Mesendoderm (in vitro differentiated cells): ENCODE measurements at places on chromosomes 12 and 14.

DNA sequence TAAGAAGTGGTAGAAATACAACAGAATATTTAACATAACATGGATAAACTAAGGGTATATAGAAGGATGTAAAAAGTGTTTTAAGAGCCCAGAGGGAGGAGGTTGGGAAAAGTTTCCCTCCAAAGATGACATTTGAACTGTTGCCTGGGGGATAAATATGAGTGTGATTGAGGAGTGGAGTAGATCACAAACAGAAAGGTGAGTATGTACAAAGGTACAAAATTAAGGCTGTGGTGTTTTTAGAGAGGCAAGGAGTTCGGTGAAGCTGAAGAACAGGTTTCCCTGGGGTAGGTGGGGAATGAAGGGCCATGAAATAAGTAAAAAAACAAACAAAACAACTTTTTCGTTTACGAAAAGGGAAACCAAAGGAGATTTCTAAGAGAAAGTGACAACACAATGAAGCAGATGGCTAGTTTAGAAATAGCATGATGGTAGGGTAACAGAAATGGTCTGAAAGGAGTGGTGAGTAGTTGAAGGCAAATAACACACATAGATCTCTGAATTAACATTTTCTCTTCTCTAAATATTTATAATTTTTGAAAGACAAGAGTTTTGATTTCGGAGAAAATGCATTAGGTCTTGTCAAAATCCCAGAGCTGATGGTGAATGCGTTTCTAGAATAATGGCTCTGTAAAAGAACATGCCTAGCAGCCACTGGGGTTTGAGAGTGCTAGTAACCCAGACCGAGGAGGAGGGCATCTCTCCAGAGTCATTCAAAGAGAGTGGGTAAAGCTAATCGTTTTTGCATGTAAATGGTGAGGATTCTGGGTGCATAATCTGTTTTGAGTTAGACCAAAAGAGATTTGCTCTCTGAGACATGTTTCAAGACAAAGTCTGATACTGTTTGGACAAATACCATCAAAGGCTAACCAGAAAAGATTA is 240.4 kb upstream of the DCN start:
- DNase-seq: no peak

DNA sequence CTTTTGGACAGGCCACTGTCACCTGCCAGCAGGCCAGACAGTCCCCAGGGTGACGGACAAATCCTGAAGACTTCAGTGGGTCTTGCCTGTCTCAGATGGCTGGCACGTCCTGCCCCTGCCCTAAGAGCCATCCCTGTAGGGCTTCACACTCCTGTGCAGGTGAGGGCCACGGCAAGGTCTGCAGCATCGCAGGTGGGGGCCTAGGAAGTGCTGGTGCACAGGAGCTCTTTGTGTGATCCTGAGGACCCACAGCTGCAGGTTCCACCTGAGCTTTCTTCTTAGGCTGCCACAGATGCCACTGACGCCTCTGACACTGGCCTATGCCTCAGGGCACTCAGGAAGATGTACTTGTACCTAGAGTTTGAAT is 108.5 kb upstream of the FKBP4 start:
- DNase-seq: no peak

GRCh38 chr12:96395236-96395635 is 5.0 kb downstream of the CDK17 start:
- peak; percentile 48 for DNase-seq

GRCh38 chr12:5036031-5036430 is 7.6 kb upstream of the KCNA5 start:
- no peak for DNase-seq

DNA sequence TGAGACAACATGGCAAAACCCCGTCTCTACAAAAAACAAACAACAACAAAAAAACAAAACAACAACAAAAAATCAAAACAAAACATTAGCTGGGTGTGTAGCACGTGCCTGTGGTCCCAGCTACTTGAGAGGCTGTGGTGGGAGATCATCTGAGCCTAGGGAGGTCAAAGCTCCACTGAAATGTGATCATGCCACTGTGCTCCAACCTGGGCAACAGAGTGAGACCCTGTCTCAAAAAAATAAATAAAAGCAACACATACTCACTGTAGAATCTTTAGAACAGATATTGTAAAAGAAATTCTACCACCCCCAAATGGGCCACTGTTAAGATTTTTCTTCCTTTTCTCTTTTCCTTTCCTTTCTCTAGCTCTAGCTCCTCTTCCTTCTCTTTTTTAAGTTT is 26.3 kb downstream of the SLC38A1 start:
- DNase-seq: no peak

- peak; percentile 98 for DNase-seq
Measured at GRCh38 chr12:115507951-115508722, 769.4 kb downstream of the MED13L start.

DNA sequence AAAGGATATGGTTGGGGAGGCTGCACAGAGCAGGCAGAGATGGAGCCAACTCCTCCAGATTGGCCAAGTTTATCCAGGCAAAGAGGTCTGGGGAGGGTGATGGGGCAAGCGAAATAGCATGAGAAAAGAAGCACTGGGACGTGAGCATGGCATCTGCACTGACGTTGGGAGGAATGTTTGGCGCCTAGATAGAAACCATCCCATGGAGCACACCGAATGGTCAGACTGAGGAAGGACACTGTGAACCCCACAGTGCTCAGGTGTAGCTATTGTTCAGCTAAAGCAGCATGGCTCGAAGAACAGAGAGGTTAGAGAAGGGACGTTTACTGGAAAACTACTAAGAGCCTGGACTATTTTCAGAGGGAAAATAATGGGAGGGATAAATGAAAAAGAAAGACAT is 387.1 kb downstream of the EMP1 start:
- no peak for DNase-seq

DNA sequence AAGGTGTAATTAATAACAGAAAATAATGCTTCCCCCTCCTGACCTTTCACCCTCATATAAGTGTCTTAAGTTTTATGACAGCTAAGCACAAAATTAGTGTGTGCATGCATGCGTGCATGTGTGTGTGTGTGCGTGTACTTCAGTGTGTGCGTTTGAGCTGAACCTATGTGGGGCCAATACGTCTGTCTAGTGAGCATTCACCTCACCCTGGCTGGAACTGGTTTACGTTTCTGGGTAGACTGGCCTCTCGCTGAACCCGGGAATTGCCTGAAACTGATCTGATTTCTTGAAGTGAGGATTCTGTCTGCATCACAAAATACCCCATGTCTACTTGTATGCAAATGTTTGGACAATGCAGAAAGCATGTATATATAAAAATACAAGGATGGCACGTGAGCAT is 68.2 kb upstream of the TBX3 start:
- no peak for DNase-seq

- DNase-seq: no peak
Measured at GRCh38 chr12:87280893-87281292, 748.3 kb downstream of the C12orf50 start.

- DNase-seq: no peak
Measured at GRCh38 chr14:32405856-32406255, 76.8 kb downstream of the AKAP6 start.

DNA sequence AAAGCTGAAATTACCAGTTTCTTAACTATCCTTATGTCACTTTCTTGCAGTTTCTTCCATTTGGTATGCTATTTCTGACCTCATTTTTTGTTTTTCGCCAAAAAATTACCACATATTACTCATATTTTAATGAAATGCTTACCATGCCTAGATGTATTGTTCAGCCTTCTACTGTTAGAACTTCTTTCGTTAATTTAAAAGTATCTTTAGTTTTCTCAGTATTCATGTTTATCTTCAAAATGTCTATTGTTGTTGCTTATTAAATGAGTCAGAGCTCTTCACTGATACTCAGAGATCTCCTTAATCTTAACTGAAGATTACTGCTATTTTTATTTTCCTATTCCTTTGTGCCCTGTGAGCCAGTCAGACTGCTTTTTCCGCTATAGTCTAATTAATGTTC is 20.5 kb downstream of the RAP1B start:
- DNase-seq: no peak

DNA sequence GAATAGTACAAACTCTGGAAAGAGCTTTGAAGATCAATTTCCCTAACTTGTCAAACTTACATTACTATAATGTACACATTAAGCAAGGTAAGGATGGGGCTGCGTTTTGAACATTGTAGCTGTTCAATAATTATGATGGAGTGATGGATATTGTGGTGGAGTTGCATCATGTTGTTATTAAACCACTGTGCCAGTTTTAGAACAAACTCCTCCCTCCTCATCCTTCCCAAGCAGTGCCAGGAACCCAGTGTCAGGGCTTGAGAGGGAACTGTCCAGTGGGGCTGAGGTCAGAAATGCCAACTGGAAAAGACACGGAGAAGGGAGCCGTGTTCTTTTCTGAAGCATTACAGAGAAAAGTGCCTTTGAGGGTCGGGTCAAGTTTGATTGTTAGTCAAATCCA is 31.9 kb upstream of the PAPOLA start:
- no peak for DNase-seq

GRCh38 chr12:112962561-112962960 is 15.8 kb upstream of the OAS2 start:
- no peak for DNase-seq

DNA sequence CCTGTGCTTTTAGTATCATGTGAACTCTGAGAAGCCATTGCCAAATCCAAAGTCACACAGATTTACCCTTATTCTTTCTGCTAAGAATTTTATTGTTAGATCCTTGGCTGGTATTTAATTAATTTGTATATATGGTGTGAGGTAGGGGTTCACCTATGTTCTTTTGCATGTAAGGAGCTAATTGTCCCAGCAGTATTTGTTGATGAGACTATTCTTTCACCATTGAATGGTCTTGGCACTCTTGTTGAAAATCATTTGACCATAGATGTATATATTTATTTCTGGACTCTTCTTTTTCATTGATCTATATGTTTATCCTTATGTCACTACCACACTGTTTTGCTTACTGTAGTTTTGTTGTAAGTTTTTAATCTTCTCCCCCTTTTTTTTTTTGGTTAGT is 26.2 kb downstream of the G2E3 start:
- DNase-seq: no peak

GRCh38 chr14:57486767-57487379 is 6.8 kb downstream of the CCDC198 start:
- DNase-seq: peak; percentile 72

DNA sequence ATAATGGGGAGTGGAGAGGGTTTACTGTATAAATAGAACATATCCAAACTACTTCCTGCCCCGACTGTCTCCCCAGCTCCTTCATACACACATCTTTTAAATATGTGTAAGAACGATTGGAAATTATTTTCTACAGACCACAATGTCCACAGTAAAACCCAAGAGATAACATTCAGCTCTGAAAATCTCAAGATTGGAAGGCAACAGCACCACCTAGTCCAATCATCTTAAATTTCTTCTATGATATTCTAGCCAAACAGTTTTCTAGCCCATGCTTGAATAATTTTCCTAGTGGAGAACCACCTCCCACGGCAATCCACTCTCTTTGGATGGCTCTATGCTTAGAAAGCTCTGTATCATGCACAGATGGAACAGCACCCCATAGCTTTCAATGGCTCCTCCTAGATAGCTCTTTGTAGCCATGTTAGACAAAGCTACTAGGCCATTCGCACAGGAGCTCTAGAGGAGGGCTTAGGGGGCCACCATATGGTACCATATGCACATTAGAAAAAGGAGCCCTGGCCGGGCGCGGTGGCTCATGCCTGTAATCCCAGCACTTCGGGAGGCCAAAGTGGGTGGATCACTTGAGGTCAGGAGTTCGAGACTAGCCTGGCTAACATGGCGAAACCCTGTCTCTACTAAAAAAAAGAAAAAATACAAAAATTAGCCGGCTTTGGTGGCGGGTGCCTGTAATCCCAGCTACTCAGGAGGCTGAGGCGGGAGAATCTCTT is 18.1 kb downstream of the VDR start:
- no peak for DNase-seq

- DNase-seq: no peak
Measured at GRCh38 chr12:45256721-45257120, 40.8 kb downstream of the ANO6 start.

GRCh38 chr12:79451978-79452377 is 238.8 kb downstream of the PAWR start:
- DNase-seq: peak; percentile 10

GRCh38 chr12:132542661-132543060 is 52.7 kb downstream of the FBRSL1 start:
- no peak for DNase-seq

GRCh38 chr12:52528641-52529143 is 8.5 kb upstream of the KRT5 start:
- DNase-seq: no peak

DNA sequence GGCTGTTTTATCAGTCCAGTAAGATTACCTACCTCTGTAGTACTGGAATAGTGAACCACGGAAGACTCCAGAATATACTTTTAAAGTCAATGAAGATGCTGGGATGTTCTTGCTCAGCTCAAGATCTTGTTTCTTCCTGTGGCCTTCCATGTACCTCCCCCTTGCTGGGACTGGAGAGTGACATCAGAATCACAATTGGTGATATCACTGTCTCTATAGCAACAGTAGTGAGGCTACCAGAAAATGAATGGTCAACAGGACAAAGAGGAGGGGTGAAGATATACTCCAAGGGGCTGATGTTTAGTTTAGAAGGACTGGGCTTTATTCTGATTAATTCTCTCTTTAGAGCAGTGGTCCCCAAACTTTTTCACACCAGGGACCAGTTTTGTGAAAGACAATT is 3.8 kb downstream of the AKAP3 start:
- DNase-seq: peak; percentile 43

DNA sequence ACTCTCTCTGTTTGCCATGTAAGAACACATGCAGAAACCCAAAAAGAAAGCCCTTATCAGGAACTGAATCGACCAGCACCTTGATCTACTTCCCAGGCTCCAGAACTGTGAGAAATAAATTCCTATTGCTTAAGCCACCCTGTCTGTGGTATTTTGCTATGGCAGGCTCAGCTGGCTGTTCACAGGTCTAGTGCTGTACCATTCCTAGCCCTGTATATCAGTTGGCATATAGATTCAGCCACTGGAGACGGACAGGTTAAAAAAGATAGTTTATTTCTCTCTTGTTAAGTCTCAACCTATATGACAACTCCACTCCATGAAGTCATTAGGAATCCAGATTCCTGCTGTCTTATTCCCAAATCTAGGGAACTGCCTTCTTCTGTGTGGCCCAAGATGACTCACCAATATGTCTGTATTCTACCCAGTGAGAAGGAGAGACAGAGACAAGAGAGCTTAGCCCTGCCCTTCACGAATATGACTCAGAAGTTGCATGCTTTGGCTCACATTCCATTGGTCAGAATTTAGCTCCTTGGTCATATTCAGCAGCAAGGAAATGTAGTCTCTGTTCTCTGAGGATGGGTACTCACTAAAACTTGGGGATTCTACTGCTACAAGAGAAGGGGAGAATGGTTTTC is 57.0 kb downstream of the PLEKHG7 start:
- DNase-seq: peak; percentile 75

DNA sequence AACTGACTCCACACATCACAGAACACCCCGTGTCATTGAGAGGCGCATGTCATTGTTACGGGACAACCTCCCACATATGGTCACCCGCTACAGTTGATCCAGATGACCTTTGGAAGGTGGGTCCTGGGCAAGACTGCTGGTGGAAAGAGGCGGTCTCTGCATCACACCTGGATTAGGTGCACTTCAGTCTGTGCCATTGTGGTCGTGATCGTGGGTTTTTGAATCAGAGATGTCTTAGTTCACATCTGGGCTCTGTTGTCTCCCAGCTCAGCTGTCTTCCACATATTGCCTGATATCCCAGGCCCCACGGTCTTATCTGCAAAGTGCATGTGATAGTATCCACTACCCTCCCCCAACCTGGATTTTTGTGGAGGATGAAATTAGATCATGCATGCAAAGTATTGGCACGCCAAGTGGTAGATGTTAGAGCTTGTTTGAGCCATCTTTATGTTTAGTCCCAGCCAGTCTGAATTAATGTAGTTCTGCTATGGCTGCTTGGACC is 208.7 kb upstream of the FOXN3 start:
- no peak for DNase-seq

- DNase-seq: peak; percentile 7
Measured at GRCh38 chr14:91315844-91316267, 71.4 kb upstream of the GPR68 start.

GRCh38 chr12:125408718-125409117 is 343.5 kb downstream of the AACS start:
- DNase-seq: no peak
